ENCODE measurements at places on chromosomes 16 and 17. TPM values are rescaled to one million over a fixed set of nuclear protein-coding genes. Genes with fewer than 3 reads are reported as not detected.

The ABCC11 gene
- total RNA-seq, result not detected

The ZNF18 gene
- total RNA-seq, result 17.2 TPM

The DPEP1 gene
- not detected for total RNA-seq

The COQ9 gene
- 32.9 TPM for total RNA-seq

The NKIRAS2 gene
- 22.4 TPM for total RNA-seq

The MAF gene
- total RNA-seq, result 17.2 TPM

The SLC52A1 gene
- not detected for total RNA-seq

The CDH5 gene
- total RNA-seq, result 42.8 TPM

The TNP2 gene
- not detected for total RNA-seq

The MON1B gene
- 2.1 TPM for total RNA-seq

The KCTD19 gene
- total RNA-seq, result not detected

The KSR1 gene
- total RNA-seq, result 25.6 TPM

The TM4SF5 gene
- total RNA-seq, result not detected

The NPIPB6 gene
- not detected for total RNA-seq

The HSF4 gene
- 3.7 TPM for total RNA-seq

The CLEC18B gene
- total RNA-seq, result 2.1 TPM

The IKZF3 gene
- total RNA-seq, result 0.52 TPM

The GABARAP gene
- total RNA-seq, result 259 TPM

The LAT gene
- 0.52 TPM for total RNA-seq

The HOXB2 gene
- 3.1 TPM for total RNA-seq

The SLC6A4 gene
- 1.6 TPM for total RNA-seq
